Thyroid gland (tissue), 4 donors: ENCODE measurements at places on chromosomes 2 and 18. TPM values are rescaled to one million over a fixed set of nuclear protein-coding genes. Genes with fewer than 3 reads are reported as not detected.

DNA sequence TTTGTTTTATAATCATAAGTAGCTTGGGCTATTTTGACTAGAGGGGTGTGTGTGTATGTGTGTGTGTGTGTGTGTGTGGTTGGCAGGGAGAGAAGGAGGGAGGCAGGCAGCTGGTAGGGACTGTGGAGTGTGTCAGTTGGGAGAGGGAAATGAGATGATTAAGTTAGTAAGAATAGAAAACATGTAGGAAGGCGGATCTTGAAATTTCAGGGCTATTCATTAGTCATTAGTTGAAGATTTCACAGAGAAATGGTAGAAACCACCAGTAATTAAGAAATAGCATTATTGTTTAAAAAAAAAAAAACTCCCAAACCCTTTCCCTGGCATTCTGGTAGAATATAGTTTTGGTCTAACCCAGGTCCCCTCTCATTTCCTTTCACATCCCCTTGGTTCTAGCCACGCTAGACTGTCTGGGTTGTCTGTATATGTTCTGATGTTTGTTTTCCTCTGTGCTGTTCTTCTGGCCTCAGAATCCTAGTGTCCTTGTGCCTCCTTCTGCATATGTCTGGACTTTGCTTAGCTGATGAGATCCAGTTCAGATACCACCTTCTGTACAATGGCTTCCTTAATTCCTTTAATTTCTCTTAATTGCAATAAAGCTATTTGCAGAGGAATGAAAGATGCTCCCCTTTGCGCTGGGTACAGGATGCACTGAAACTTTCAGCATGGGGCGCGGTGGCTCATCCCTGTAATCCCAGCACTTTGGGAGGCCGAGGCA is 161.6 kb downstream of the NEDD4L start:
- no peak for DNase-seq

DNA sequence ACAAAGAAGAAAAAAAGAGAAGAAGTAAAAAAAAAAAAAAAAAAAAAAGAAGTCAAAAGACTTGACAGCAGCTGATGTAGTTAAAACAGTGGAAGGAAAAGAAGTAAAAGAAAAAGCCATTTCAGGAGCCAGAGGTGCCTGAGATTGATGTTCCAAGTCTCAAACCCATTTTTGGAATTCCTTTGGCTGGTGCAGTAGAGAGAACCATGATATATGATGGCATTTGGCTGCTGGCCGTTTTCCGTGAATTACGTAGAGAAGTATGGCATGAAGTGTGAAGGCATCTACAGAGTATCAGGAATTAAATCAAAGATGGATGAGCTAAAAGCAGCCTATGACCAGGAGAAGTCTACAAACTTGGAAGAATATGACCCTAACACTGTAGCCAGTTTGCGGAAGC is 7.6 kb upstream of the CHST10 start:
- DNase-seq = no peak

DNA sequence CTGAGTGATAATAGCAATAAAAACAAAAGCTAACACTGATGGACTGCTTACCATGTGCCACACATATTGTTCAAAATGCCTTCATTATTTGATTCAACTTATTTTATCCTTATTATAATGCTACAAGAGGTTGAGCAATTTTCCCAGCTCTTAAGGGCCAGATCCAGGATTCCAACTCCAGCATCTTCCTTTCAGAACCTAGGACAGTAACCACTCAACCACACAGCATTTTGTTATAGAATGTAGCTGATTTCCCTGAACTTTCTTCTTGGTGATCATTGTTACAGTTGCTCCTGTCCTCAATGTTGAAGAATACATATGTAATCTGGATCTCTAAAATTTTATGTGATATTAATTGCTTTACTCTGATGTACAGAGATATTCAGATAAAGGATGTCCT is 341.7 kb downstream of the PIK3C3 start:
- DNase-seq = no peak

DNA sequence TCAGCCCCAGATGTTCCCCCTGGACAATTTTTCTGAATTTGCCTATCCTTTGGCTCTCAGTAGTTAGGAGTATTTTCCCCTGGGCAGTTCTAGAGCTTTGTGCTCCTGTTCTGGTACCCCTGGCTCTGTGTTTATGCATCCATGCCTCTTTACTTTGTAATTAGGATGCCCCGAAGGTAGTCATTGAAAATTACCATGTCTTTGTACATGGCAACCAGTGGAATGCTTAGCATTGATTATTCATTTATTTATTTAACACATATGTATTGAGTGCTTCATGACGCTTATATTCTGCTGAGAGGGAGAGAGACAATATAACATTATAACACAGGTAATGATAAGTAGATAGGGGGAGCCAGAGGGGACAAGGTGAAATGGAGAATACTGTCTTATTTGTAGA is 346.5 kb downstream of the PARD3B start:
- DNase-seq = no peak

DNA sequence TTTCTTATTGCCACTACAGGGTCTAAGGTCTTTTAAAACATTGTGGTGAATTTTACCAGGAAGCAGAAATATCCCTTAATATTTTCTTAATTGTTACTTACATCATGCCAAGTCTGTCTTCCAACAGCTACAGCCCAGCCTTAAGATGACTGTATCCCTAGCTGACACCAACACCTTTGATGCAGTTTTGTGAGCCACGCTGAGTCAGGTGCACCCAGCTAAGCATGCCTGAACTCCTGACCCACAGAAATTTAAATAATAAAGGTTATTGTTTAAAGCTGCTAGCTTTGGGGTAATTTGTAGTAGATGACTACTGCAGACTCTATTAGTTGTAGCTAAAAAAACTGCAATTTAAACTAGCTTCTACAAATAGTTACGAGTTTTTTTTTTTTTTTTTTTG is 1757.9 kb upstream of the LRRTM1 start:
- DNase-seq = no peak

DNA sequence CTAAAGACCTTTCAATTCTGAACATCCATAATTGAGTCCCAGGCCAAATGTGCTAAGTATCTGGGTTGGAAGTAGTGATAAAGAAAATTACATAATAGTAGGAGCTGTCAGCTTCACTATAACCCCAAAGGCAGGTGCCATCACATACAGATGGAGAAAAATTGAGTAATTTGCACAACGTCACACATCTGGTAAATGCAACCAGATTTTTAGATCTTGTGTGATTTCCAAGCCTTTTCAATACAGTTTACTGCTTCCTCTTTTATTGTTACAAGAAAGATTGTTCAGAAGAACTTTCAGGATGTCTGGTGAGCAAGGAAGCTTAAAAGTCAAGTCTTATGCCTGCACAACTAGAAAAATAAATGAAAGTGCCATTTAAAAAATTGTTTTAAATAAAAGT is 62.3 kb downstream of the UBE2E3 start:
- no peak for DNase-seq

- DNase-seq = no peak
These were observed 248.9 kb downstream of the PIEZO2 start for GRCh38 chr18:10900435-10900834.

- no peak for DNase-seq
These were observed 21.1 kb downstream of the ARHGAP15 start for GRCh38 chr2:143150287-143150686.

- no peak for DNase-seq
These were observed 34.9 kb downstream of the CCDC88A start for GRCh38 chr2:55384786-55385185.

GRCh38 chr2:196245378-196246140 is 74.2 kb upstream of the STK17B start:
- DNase-seq = no peak

DNA sequence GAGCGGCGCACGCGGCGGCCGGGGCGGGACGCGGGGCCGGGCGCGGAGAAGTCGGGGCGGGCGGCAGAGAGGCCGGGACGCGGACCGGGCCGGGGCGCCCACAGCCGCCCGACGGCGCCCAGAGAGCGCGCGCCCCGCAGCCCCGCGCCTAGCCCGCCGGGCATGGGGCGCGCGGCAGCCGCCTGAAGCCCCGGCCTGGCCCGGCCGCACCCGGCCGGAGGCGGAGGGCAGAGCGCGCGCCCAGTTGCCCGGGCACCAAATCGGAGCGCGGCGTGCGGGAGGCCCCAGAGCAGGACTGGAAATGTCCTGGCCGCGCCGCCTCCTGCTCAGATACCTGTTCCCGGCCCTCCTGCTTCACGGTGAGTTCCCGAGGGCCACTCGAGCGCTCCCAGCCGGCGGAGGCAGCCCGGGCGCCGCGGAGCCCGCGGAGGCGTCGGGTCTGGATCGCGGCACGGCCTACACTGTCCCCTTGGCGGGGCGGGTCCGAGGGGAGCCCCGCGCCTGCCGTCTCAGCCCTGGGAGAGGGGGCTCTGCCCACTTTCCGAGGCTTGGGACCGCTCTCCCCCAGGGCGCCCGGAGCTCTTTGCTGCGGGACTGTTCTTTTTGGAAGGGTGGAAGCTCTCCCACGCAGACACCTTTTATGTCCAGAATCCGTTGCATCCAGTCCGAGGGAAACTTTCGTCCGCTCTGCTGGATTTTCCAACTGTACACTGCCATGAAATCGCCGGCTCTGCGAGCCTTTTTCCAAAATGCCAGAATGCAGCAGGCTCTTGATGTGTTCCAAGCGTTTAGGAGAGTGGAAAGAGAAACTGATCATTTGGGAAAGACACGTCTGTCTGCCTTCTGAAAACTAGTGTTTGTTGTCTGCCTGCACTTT is 484 bp downstream of the APCDD1 start:
- peak; percentile 68 for DNase-seq

DNA sequence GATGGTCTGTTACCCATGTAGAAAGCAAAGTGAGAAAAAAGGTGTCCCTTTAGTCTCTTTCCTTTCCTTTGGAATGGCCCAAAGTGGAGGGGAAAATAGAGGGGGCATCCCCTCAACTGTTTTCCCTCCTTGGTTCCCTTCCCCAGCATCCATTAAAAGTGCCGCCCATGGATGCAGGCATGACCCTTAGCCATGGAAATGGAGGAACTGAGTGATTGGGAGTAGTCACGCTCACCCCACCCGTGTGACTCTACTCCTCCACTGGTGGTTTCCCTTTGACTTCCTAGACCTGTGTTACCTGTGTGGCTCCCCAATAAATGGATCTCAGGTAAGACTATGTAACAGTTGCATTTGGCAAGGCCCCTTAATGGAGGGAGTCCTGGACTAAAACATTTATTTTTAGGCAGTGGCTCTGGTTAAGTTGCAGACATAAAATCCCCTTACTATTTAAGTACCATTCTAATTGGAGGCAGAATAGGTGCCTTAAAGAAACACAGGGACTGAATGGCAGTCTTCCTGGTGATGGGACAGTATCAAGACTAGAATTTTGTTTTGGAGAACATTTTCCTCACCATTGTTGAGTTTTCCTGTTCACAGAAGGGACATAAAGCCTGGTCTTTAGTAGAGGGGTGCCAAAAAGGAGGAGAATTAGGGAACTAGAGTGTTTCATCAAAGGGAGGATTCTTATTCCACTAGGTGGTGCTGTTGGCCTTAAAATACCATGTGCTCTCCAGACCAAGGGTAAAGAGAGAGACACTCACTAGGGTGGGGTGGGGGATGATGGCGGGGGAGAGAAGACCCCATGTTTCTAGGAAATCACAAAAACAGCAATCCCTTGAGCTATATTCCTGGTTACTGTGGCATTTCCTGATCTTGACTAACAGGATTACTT is 25.7 kb upstream of the PLA2R1 start:
- DNase-seq = no peak

The AKAIN1 gene
- not detected for total RNA-seq

The CRYBA2 gene
- not detected for total RNA-seq

The FAM237A gene
- total RNA-seq = not detected

The ANKRD53 gene
- 3.9 TPM for total RNA-seq

The ICA1L gene
- total RNA-seq = 19.0 TPM

The LOXHD1 gene
- 0.11 TPM for total RNA-seq

The EXOC6B gene
- 28.4 TPM for total RNA-seq
